ENCODE measurements at places on chromosomes 3 and 15.

GRCh38 chr3:106542101-106542769, 673.4 kb upstream of the CBLB start:
- no peak for DNase-seq

DNA sequence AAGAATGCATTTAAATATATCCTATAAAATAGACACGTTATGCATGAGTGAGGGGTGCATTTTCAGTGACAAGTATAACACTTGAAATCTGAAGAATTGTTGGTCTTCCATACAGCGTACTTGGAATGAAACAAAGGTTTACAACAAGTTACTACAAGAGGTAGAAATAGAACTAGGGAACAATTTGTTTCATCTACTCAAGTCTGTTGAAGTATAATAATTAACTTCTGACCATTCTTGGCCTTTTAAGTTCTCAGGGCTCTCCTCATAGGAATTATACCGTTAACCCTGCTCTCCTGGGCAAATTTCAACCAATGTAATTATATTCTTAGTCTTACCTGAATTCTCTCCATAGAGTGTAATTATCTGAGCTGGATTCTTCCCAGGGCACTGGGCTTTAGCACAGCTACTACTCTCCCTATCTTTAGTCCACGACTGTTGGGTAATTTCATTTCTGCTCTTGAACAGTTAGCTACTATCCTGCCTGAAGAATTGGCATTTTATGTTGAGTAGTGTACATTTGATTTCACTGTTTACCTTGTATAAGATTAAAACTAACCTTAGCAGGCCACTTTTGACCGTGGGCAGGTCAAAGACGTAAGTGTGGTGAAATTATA, 100.6 kb downstream of the UBE2E2 start:
- no peak for DNase-seq

DNA sequence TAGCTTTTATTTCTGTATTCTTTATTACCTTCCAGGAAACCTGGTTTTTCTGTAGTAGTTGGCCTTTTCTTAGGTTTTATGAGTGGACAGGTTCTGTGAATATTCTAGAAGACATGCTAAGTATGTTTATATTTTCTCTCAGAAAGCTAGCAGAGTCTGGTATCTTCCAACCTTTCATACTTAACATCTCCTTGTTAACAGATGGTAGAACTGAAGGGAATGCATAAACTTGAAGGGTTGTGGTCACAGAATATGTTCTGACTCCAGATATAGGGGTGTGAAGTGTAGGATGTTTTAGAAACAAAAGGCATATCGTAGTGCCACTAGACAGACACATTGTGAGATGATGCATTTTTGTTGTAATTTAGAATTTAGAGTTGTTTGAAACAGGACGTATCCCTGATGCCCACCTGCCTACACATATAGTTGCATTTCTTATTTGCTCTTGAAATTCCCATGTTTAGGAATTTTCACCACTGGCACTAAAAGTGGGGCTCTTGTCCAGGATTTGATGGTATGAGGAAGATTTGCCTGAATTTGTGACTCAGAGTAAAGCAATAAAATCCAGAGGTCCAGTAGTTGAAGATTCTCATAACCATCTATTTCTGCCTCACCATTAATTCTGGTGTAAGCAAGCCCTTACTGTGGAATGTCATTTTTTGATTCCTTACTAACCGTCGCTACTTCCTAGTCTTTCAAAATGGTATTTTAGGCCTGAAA, 274.5 kb downstream of the FEZF2 start:
- DNase-seq: no peak

DNA sequence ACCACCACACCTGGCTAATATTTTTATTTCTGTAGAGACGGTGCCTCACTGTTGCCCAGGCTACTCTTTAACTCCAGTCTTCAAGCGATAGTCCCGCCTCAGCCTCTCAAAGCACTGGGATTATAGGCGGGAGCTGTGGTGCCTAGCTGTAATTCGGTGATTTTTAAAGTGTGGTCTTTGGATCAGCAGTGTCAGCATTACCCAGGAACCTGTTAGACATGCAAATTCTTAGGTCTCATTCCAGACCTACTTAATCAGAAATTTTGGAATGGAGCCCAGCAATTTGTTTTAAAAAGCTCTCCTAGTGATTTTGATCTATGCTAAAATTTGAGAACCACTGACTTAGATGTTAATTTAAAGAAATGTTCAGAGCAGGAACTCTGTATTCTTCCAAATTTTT, 51.9 kb downstream of the GOLM2 start:
- no peak for DNase-seq

DNA sequence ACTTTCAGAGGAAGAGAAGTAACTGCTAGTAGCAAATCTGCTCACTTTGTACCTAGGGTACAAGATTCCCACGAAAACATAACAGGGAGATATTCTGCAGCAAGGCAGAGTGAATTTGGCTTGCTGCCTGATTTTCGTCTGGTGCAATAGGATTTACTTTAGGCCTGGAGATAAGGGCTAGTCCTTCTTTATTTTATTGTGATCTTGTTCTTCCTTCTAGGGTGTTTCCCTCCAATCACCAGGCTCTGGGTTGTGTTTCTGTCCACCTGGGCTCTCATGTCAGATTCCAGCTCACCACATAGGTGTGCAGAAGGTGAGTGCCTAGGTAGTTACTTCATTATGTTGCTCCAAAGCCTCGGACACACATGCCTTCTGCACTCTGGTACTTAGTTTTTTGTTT, 211.8 kb upstream of the RGMA start:
- DNase-seq: no peak

- DNase-seq: no peak
Observed at GRCh38 chr15:29968099-29968894, 114.5 kb upstream of the GOLGA8J start.

- no peak for DNase-seq
Observed at GRCh38 chr15:58457466-58457965, 25.7 kb downstream of the LIPC start.

GRCh38 chr3:13042127-13042701, 31.0 kb downstream of the IQSEC1 start:
- DNase-seq: no peak

GRCh38 chr15:25094519-25094918, 139.7 kb downstream of the SNRPN start:
- no peak for DNase-seq

DNA sequence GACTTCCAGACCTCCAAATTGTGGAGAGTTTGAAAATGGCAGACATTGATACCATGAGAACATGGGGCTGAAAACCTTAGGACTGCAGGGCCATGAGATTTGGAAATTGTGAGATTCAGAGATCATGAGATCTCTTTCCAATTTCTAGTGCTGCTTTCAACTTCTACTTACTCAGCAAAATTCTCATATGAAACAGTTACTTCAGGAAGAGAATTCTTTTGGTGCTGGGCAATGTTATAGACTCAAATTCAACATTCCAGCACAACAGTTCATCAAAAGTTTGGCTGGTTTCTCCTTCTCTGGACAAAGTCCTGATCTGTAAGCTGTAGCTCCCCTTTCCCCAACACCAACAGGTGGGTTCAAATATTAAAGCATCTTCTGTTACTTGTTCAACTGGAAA, 506.9 kb upstream of the NECTIN3 start:
- no peak for DNase-seq

GRCh38 chr15:101578443-101578894, 73.7 kb downstream of the TM2D3 start:
- no peak for DNase-seq

GRCh38 chr3:38586546-38587520, 62.7 kb downstream of the SCN5A start:
- DNase-seq: no peak

GRCh38 chr15:63244399-63244798, 33.0 kb upstream of the APH1B start:
- DNase-seq: no peak

DNA sequence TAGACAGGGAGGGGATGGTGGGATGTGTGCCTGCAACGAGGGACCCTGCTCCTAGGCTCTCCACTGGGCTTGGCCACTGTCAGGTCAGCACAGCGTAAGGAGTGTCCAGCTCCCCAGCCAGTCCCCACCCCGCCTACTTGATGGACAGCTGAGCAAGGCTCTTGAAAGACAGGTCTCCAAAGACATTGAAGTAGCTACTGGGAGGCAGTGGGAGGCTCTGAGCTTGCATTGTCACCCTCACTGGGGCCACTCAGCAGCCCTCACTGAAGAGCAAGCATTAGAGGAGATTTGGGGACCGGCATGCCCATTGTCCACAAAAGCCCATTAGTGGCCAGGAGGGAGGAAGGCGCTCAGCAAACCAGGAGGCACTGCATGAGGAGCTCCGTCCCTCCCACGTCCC, 146.5 kb downstream of the MEGF11 start:
- DNase-seq: no peak

GRCh38 chr15:65335278-65336055, 31.0 kb downstream of the RNU5B-1 start:
- no peak for DNase-seq

GRCh38 chr3:10361375-10361774, 40.5 kb upstream of the SEC13 start:
- no peak for DNase-seq

DNA sequence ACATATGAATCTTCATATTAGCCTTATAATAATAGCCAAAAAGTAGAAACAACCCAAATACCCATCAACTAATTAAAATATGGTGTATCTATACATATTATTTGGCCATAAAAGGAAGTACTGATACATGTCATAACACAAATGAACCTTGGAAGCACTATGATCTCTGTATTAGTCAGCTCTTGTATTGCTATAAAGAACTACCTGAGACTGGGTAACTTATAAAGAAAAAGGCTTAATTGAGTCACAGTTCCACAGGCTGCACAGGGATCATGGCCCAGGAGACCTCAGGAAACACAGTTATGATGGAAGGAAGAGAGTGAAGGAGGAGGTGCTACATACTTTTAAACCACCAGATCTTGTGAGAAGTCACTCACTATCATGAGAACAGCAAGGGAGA, 16.0 kb upstream of the CCR2 start:
- no peak for DNase-seq

DNA sequence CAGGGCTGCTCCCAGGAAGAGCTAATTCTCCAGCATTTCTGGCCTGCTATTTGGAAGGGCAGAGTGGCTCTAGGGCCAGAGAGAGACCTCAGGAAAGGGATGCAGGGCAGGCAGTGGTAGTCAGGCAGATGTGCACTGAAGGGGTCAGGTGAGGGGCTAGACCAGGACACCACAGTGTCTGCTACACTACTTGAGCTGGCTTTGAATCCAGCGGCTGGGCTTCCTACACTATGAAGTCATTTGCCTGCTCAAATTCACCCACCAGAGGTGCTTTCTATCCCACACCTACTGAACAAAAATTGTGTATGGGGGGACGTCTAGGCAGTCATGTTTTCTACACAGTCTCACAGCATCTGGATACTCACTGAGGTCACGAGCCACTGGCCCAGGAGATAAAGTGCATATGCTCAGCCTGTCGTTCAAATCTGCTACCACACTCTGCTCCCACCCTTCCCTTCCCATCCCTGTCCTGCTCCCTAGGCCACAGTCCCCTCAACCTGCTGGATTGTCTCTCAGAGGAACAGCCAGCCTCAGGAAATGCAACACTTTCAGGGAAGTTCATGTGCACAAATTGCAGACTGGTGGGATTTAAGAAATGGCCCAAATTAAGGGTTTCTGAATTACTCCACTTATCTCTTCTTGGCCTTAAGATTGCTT, 49.9 kb upstream of the SLC6A11 start:
- no peak for DNase-seq

DNA sequence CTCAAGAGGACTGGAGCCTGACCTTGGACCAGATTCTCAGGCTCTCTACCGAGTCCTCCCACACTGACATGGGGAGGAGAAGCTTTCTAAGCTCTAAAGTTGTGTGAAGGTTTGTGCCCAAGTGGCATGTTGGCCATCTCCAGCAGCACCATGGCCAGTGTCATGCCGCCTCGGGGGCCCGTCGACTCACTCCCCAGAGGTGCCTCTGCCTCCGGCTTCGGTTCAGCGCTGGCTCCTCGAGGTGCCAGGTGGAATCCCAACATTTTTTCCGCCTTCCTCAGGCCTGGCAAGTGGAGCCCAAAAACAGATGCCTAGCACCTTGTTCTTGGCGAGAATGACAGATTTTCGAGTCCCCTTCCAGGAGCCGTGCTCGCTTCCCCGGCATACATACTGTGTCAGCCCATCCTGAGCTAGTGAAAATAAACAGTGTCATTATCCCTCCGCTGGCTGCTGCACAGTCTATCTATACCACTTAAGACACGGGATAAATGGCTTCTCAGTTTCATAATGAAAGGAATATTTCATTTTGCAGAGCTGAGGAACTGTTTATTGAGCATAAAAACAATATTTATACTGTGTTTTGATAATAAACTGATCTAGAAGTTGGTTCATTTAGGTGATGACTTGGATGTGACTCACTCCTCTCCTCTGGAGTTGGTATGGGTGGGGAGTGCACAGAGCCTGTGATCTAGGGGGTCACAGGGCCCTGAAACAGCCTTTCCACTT, 328.5 kb upstream of the TLE3 start:
- no peak for DNase-seq

DNA sequence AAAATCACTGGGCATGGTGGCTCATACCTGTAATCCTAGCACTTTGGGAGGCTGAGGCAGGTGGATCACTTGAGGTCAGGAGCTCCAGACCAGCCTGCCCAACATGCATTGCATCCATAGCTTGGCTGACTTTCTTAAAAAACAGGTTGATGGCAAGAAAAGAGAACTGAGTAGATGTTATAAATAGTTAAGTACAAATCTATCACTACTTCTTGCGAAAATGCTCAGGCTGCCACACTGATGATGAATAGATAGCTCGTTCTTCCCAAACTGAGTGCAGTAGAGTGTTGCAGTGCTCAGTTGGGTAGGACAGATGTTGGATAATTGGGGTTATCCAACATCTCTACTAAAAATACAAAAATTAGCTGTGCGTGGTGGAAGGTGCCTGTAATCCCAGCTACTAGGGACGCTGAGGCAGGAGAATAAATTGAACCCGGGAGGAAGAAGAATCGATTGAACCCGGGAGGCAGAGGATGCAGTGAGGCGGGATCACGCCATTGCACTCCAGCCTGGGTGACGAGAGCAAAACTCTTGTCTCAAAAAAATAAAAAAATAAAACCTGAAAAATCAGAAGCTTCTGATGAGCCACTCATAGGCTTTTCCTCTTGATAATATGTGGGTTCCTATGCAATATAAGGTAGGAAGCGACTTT, 1.2 kb downstream of the BTLA start:
- DNase-seq: no peak

GRCh38 chr15:89576417-89576773, 1.1 kb downstream of the TICRR start:
- DNase-seq: no peak

DNA sequence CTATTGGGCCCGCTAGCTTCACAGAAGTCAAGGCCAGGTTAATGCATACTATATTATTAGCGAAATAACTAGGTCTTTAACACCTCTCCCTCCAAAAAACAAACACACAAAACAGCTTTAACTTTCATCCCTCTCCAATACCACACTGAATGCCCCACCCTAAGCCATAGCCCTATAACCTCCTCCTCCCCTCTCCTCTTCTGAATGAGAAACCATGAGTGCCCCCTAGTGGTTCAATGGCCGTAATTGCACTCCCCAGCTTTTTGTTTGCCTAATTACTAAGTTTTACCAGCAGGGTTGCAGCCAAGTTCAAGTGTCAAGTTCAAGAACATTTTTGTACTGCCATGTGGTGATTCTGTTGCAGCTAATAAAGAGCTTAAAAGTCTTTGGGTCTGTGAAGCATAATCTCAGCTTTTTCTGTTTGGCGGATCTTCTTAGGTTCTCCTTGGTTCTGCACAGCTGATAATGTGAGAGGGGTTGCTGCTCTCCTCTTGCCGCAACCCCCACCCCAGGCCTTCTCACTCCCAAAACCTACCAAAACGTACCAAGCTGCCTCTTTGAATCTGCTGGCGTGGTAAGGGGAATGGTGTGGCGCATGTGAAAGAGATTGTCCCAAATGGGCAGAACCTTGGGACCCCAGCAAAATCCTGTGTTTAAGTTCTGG, 57.9 kb downstream of the RPL22L1 start:
- peak; percentile 95 for DNase-seq

Data from NCI-H1694 (cell line).